Naive B cell (primary cell): ENCODE measurements at places on chromosomes 1 and 21. TPM values are rescaled to one million over a fixed set of nuclear protein-coding genes. Genes with fewer than 3 reads are reported as not detected.
A peak's percentile ranks its signal among the peaks of the same experiment; 100 is the strongest.

DNA sequence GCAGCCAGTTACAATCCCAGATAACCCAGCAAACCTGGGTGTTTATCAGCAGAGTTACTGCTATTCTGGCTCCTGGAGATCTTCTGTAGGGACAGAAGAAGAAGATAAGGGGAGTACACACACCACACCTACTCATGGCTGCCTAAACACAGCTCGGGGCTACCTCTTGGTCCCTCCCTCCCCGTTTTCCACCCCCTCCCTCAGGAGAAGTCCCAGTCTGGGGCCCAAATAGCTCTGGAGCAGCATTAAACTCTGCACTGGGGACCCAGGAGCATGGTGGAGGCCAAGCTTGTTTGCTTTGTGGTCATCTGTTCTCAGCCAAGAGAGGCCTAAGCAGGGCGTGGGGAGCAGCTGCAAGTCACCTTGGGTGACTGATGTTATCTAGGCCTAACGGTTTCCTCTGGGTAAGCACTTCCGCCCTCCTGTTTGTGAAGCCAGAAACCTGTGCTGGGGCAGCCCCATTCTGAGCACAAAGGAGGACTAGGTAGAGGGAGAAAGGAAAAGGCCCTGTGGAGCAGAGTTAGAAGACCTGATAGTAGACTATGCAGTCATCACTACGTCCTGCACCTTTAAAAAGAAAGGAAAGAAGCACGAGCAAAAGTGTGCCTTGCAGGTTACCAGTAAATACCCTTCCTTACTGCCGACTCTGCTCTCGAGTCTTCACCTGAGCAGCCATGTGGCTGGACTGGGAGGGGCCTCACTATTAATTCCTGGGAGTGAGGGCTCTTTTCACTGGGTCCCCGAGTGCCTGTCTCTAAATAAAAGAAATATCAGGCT is 2.0 kb upstream of the RCSD1 start:
- DNase-seq = peak; percentile 69
- H3K4me3 ChIP-seq = peak overlapping the region; percentile 97
- peaks cover 67% of the 10 kb centered on the region for H3K4me1 ChIP-seq
- peak overlapping the region; percentile 98 for H3K27ac ChIP-seq
- no peaks in the 10 kb centered on the region for H3K27me3 ChIP-seq

ST6GALNAC3 gene
- 10.7 TPM for polyA plus RNA-seq

ODF2L gene
- polyA plus RNA-seq = 24.5 TPM

GRCh38 chr1:162954824-162955223 is 93.8 kb upstream of the CCDC190 start:
- DNase-seq = no peak
- H3K27ac ChIP-seq = no peak overlapping the region
- no peaks in the 10 kb centered on the region for H3K4me1 ChIP-seq
- H3K4me3 ChIP-seq = no peak overlapping the region

DNA sequence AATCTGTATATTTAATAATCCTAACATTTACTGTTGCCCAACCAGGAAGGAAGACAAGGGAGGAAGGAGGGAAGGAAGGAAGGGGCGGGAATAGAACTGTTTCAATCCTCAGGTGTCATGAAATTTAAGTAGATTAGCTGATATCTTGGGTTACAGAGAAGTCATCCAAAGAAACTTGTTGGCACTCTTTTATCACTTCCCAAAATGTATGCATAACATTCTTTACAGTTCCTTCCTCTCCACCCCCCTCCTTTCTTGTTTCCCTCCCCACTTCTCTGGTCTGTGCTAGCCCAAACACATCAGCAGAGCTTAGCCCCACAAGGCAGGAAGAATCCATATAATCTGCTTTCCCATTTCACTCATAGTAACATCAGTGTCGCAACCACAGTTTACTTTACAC is 110.9 kb downstream of the ESRRG start:
- H3K27ac ChIP-seq = no peak overlapping the region
- no peaks in the 10 kb centered on the region for H3K4me1 ChIP-seq
- no peaks in the 10 kb centered on the region for H3K36me3 ChIP-seq
- H3K27me3 ChIP-seq = no peaks in the 10 kb centered on the region
- H3K4me3 ChIP-seq = no peak overlapping the region
- no peak for DNase-seq

DNA sequence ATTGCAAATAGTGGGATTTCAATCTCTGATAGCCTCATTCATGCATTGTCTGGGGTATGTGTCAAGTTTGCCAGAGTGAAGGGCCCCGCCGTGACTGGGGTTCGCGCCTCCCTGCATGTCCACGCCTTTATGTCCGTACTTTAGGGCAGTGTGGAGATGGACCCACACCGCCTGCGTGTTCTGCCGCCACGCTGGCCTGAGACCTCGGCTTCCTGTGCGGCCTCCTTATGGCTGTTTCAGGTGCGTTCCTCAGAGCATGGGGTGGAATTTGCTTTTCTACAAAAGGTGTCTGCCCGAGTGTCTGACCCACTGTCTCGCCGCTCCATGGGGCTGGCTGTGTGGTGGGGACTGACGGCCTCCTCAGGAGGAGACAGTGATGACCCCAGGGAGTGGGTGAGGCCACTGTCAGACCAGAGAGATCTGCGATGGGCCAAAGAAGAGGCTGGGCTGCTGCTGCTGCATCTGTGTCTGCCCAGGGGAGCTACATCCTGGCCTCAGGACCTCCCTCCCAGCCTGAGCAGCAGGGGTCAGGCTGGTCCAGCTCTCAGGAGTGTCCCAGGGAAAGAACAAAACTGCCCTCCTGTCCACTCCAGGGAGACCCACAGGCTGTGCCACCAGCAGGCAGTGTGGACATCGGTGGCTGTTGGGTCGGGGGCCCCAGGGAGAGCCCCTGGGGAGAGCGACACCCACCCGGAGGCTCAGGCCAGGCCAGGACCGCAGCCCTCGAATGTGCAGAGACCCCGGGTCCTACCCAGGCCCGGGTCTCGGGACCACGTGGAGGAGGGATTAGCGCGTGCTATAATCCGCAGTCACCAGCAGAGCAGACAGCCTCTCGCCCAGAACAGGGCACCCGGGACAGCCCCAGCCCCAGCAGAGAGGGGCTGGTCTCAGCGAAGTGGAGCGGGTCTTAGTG is 9.8 kb upstream of the SLC19A1 start:
- peak overlapping the region; percentile 82 for H3K27ac ChIP-seq
- no peaks in the 10 kb centered on the region for H3K27me3 ChIP-seq
- peak overlapping the region; percentile 78 for H3K4me3 ChIP-seq

C1orf185 gene
- polyA plus RNA-seq = not detected

DNA sequence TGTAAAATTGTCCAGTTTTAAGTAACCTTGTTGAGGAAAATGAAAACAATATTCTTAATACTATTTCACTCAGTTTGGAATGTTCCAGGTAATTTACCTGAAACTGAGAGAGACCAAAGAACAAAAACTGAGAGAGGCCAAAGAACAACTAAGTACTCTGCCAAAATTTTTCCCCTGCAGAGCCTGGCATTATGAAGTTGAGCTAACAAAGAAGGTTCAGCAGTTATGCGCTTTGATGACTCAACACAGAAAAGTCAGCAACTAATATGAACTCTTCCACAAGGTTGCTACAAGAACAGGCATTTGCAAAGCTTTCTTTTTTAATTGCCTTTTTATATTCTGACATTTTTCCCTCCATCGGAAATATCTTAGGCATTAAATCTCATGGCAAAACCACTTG is 270.9 kb downstream of the CHRM3 start:
- H3K4me3 ChIP-seq = no peak overlapping the region
- no peak overlapping the region for H3K27ac ChIP-seq
- no peak for DNase-seq
- no peaks in the 10 kb centered on the region for H3K36me3 ChIP-seq
- H3K4me1 ChIP-seq = no peaks in the 10 kb centered on the region

DAB1 gene
- not detected for polyA plus RNA-seq

CFHR4 gene
- polyA plus RNA-seq = not detected

GRCh38 chr1:160459687-160460086 is 59.3 kb downstream of the VANGL2 start:
- H3K4me3 ChIP-seq = no peak overlapping the region
- H3K27me3 ChIP-seq = no peaks in the 10 kb centered on the region
- H3K4me1 ChIP-seq = peaks cover 65% of the 10 kb centered on the region
- peaks cover 14% of the 10 kb centered on the region for H3K36me3 ChIP-seq
- DNase-seq = no peak
- H3K27ac ChIP-seq = peak overlapping the region; percentile 93

PPM1J gene
- polyA plus RNA-seq = 0.48 TPM

FPGT gene
- polyA plus RNA-seq = 7.1 TPM

- peaks cover 16% of the 10 kb centered on the region for H3K4me1 ChIP-seq
- H3K27ac ChIP-seq = no peak overlapping the region
- DNase-seq = no peak
Measured at GRCh38 chr1:85065550-85065949, 17.2 kb upstream of the MCOLN3 start.

DNA sequence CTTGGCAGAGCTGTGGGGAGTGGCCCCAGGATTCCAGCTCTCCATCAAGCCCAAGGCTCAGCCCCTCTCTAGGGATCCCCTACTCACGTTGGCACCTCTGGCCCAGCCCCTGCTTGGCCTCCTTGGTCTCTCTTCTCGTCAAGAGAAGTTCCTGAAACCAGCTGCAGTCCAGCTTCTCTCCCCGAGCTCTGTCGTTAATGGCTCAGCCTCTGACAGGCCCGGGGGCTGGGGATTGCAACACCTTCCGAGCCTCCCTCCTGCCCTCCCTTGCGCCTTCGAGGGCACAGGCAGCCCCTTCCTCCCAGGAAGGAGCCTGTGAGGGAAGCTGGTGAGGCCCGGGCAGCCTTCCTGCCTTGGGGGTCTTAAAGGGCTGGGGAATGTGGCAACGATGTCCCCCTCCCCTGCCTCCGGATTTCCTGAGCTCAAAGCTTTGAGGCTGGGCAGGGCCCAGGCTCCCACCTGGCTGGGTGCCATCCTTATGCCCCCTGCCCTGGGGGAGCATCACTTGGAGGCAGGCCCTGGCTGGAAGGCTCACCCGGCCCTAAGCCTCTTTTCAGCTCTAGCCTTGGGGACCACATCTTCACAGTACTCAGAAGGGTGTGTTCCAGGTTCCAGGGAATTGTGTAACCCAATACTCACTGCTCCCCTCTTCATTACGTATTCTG is at the start of gene CSF3R:
Gene CSF3R (minus strand): TSS at position 190 of the 665 bp plus-strand sequence. CDS start 3,417 bp downstream, outside the sequence.
- DNase-seq = no peak
- peak within 1 kb of the TSS; percentile 70 for H3K27ac ChIP-seq
- no peaks in the 10 kb centered on the region for H3K36me3 ChIP-seq
- peaks cover 28% of the 10 kb centered on the region for H3K4me1 ChIP-seq
- peaks cover 20% of the 10 kb centered on the region for H3K27me3 ChIP-seq

DNA sequence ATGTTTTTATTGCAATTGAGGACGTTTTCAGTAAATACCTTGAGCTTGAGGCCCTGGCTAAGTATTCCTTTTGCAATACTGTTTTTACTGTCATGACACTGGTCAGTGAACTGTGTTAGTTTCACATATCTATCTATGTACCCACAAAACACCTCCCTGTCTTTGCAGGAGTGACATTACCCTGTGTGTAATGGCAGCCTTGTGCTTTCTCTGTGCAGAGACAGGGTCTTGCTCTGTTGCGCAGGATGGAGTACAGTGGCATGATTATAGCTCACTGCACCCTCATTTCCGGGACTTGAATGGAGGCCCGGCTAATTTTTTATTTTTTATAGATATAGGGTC is 8.9 kb downstream of the YBX1 start:
- H3K4me3 ChIP-seq = no peak overlapping the region
- H3K27ac ChIP-seq = no peak overlapping the region
- no peak for DNase-seq
- peaks cover 20% of the 10 kb centered on the region for H3K36me3 ChIP-seq
- H3K27me3 ChIP-seq = no peaks in the 10 kb centered on the region

CFHR3 gene
- not detected for polyA plus RNA-seq

- H3K4me1 ChIP-seq = no peaks in the 10 kb centered on the region
- no peak overlapping the region for H3K4me3 ChIP-seq
- no peaks in the 10 kb centered on the region for H3K36me3 ChIP-seq
- H3K27me3 ChIP-seq = peaks cover 13% of the 10 kb centered on the region
Measured at GRCh38 chr1:17370618-17371017, 1.4 kb upstream of the PADI6 start.

ADIPOR1 gene
- polyA plus RNA-seq = 162 TPM

EXTL1 gene
- polyA plus RNA-seq = not detected

- no peaks in the 10 kb centered on the region for H3K27me3 ChIP-seq
- no peaks in the 10 kb centered on the region for H3K36me3 ChIP-seq
- no peak for DNase-seq
- H3K27ac ChIP-seq = no peak overlapping the region
- H3K4me1 ChIP-seq = no peaks in the 10 kb centered on the region
- no peak overlapping the region for H3K4me3 ChIP-seq
Measured at GRCh38 chr21:38367646-38368045, 110.9 kb downstream of the KCNJ15 start.

CYYR1 gene
- not detected for polyA plus RNA-seq

DNA sequence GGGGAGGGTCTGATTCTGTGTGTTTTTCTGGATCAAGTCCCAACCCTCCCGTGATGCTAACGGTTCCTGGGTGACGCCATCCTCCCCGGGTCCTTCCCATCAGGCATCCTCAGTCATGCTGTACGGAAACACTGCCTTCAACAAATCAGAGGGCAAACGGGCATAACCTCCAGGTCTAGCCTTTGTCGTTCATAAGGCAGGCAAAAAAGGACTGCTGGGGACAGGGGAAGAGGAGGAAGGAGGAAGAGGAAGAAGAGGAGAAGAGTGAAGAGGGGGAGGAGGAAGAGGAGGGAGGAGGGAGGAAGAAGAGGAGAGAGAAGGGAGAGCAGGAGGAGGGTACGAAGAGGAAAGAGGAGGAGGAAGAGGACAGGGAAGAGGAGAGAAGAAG is 84.4 kb downstream of the ITPKB start:
- H3K4me3 ChIP-seq = peak overlapping the region; percentile 72
- H3K4me1 ChIP-seq = peaks cover 69% of the 10 kb centered on the region
- DNase-seq = no peak
- H3K27me3 ChIP-seq = no peaks in the 10 kb centered on the region
- H3K36me3 ChIP-seq = no peaks in the 10 kb centered on the region
- H3K27ac ChIP-seq = no peak overlapping the region

GRCh38 chr1:209405183-209405814 is 178.2 kb upstream of the CAMK1G start:
- H3K4me3 ChIP-seq = no peak overlapping the region
- DNase-seq = no peak
- H3K27ac ChIP-seq = no peak overlapping the region
- H3K27me3 ChIP-seq = no peaks in the 10 kb centered on the region

DNA sequence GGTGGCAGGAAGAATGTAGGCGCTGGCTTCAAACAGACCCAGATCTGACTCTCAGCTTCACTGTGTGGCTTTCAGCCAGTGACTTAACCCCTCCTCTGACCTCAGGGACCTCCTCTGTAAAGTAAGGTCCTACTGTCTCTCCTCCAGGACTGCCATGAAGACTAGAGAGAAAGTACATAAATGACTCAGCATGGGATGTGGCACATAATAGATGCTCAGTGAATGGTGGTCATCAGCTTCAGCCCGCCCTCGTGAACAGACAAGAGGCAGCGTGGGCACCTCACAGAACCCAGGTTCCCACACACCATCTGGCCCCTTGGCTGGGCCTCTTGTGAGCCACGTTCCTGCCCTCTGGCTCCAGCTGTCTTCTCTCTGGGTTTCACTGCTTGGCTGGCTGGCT is 126.0 kb downstream of the SYF2 start:
- H3K4me3 ChIP-seq = no peak overlapping the region
- no peak overlapping the region for H3K27ac ChIP-seq
- peaks cover 8% of the 10 kb centered on the region for H3K27me3 ChIP-seq
- no peak for DNase-seq

- H3K36me3 ChIP-seq = peaks cover 19% of the 10 kb centered on the region
- no peaks in the 10 kb centered on the region for H3K27me3 ChIP-seq
- no peaks in the 10 kb centered on the region for H3K4me1 ChIP-seq
Measured at GRCh38 chr1:156172696-156173470, 19.5 kb downstream of the SEMA4A start.
